ENCODE measurements at places on chromosomes 13 and 19.
A peak's percentile ranks its signal among the peaks of the same experiment; 100 is the strongest.

DNA sequence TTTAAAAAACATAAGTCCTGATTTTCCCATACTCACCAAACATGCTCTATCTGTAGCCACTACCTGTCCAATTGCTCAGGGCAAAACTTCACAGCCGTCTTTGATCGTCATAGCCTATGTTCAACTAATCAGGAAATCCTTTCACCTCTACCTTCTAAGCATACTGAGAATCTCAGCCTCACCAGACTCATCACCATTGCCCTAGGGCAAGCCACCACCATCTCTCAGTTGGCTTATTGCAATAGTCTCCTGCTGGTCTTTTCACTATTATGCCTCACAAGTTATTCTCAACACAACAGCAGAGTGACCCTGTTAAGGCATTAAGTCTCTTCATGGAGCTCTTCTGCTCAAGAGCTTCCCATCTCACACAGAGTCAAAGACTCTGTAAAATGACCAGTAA lies 260.4 kb upstream of the MAB21L1 start:
- DNase-seq: no peak

DNA sequence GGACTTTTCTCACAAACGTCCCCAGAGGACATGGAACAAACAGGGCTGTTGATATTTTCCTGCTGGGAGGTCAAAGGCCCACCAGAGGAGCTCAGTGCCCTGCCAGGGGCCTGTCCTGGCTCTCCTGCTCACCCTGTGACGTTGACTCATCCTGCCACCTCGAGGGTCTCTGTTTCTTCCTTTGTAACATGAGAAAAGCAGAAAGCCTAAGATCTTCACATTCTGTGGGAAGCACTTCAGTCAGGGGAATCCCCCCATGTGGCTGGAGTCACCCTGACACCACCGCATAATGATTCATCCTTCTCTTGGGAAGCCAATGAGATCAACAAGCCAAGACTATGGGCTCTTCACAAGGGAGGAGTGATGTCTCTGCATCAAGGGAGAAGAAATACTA lies 147.9 kb downstream of the KATNAL1 start:
- no peak for DNase-seq

GRCh38 chr19:45994456-45994997 lies 740 bp upstream of the CCDC61 start:
- DNase-seq: no peak

DNA sequence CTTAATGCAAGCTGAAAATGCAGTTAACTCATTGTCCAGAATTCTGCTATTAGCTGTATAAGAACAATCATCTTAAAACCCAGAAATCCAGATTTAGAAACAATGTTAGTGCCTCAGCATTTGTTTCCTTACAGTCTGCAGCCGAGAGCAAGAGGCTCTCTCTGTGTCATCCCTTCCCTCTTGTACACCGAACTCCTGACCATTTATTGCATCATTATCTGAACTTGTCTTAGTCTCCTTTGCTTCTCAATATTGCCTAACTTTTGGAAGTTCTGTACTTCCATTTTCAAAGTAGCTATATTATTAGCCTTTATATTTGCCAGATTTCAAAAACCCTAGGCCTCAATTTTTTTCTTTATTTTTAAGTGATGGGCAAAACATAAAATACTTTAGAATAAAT lies 27.1 kb downstream of the RNASEH2B start:
- DNase-seq: no peak

GRCh38 chr13:23851106-23851505 lies 38.1 kb downstream of the MIPEP start:
- no peak for DNase-seq

- DNase-seq: no peak
Observed at GRCh38 chr13:28704282-28704681, 14.5 kb downstream of the SLC46A3 start.

GRCh38 chr13:72953391-72953965 lies 105.3 kb upstream of the KLF5 start:
- no peak for DNase-seq

- no peak for DNase-seq
Observed at GRCh38 chr19:7648265-7649014, 11.5 kb downstream of the STXBP2 start.

GRCh38 chr19:51324167-51324481 lies 12.7 kb downstream of the IGLON5 start:
- no peak for DNase-seq

- no peak for DNase-seq
Observed at GRCh38 chr13:109819874-109820273, 33.5 kb upstream of the IRS2 start.

GRCh38 chr19:16036941-16037340 lies 39.4 kb upstream of the TPM4 start:
- no peak for DNase-seq

GRCh38 chr19:18249834-18250233 lies 23.6 kb upstream of the PDE4C start:
- DNase-seq: no peak

DNA sequence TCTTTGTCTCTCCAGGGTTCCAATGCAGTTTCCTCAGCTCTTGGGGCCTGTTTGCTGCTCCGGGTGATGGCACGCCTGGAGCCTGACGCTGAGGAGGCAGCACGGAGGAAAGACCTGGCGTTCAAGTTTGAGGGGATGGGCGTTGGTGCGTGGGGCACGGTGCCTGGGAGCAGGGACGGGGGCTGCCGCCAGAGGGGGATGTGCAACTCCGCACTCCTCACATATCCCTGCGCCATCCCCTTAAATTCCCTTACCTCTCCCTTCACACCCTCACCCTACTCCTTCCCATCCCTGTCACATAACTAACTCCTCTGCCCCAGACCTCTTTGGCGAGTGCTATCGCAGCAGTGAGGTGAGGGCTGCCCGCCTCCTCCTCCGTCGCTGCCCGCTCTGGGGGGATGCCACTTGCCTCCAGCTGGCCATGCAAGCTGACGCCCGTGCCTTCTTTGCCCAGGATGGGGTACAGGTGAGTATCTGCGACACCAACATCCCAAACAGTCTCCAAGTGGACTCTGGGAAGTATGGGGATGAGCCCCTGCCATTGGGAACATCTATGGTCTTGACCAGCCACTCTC lies 31.1 kb downstream of the TRPM4 start:
- no peak for DNase-seq

DNA sequence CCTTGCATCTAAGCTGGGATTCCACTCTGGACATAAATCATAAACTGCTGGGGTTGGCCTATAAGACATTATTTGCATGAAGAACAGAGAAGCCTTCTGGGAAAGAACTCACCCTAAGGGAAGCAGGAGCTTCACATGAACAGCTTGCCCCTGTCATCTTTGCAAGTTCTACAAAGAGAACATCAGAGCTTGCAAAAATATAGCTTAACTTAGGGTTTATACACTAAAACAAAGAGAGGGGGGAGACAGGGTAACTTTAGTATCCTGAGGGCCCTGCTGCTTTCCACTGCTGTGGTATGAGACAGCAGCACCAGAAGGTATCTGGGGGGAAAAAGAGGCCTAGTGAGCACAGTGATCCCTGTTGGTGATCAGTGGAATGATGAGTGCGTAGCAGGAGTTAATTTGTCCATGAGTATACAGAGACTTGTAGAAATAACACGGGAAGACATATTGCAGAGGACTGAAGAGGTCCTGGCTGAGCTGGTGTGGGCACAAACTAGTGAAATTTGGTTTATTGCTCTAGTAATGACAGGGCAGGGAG lies 116.1 kb upstream of the TSC22D1 start:
- no peak for DNase-seq

DNA sequence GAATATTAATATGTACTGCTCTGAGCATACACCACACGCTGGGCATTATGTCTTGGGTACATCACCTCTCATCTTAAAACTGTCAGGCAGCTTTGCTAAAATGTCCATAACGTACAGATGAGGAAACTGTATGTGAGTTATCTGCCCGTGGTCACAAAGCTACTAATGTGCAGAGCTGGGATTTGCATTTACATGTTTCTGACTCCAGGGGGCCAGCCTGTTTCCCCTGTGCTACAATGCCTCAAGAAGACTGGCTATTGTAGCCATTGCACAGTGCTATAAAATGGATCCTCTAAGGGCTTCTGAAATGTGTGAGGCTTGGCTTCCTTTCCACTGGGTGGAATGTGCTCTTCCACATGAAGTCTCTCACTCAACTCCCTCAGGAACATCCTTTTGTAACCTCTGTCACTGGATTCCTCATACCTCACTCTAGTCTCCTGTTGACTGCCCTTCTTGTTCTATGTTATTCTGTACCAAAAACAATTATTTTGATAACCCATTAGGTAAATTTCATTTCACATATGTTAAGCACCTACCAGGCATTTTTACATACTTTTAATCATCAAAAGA lies 95.6 kb upstream of the HTR2A start:
- no peak for DNase-seq

- DNase-seq: peak; percentile 71
Observed at GRCh38 chr19:18294467-18294864, 13.0 kb upstream of the JUND start.

GRCh38 chr13:84567848-84568247 lies 685.6 kb upstream of the SLITRK1 start:
- DNase-seq: no peak

- DNase-seq: no peak
Observed at GRCh38 chr19:28134311-28134710, 1078.6 kb downstream of the UQCRFS1 start.

DNA sequence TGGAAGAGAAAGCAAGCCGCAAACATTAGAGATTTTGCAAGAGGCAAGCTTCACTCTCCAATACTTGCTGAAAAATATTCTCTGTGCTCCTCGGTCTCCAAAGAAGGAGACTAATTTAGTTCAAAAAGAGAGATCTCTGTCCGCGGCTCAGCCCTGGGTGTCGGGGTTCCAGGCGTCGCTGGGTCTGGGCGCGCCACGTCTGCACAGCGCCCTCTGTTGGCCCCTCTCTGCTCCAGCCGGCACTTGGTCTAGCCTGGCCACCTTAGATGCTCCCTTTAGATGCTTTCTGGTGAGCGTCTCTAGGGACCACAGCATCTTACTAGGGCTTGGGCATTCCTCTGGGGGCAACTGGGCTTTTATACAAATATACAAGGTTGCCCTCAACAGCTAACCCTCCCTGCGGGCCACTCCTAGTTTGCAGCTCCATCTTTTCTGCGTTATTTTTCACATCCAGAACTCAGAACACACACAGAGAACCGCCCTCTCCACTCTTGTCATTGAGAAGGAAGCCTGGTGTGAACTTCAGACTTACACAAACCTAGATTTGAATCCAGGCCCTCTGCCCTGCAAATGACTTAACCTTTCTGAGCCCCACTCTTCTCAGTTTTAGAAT lies 78.3 kb downstream of the CYSLTR2 start:
- DNase-seq: peak; percentile 45

- no peak for DNase-seq
Observed at GRCh38 chr19:28485292-28485691, 727.7 kb downstream of the UQCRFS1 start.

DNA sequence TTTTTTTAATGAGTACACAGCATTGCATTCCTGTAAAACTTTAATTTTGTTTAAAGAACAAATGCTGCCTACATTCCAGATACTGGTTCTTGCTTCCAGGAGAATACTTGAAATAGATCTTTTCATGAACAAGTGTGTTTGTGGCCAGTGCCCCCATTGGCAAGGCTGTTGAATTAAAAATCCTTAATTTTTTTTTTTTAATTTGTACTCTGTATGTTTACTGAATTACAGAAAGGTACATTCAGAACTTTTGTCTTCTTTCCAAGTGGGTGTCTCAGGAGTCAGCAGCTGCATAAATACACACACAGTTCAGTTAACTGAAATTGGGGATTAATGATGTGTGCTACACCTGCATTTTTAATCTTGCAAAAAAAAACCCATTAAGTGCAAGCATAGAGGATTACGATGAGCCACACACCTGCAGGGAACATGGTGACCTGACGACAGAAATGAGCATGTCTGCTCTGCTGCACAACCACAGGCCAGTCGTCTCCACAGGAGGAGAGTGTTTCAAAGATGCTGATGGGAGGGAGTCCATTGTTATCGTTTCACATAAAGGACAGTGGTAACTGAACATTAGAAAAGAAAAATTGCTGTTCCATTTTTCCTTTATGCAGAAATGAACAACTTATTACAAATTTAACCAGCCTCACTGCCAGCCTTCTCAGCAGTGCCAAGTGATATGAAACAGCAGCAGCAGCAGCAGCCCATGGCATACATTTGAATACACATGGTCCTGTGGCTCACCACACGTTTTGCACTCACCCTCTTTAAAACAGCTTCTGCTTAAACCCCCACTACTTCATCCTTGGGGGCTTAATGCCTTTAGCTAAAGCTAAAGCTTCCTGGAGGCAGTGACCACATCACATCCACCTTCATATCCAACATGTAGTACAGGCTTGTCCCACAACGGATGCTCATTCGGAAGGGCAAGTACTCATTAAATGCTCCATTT lies 72.3 kb upstream of the RFC3 start:
- no peak for DNase-seq

GRCh38 chr19:23971598-23971997 lies 56.9 kb downstream of the ZNF726 start:
- DNase-seq: no peak

DNA sequence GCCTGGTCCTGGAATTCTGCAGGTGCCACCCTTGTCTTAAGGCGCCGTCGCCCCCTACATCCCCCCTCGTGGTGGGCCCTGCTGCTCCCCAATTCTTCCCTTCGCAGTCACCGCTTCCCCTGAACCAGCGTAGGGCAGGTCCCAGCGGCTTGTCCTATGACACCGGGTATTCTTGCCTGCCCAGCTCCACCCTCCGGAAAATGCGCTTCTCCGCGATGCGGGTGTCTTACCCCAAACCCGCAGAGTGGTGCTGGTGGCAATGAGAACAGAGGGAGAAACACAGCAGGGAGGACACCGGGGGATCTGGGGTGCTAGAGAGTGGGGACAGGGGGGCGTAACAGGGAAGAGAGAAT lies 9.0 kb downstream of the ZNF808 start:
- no peak for DNase-seq

DNA sequence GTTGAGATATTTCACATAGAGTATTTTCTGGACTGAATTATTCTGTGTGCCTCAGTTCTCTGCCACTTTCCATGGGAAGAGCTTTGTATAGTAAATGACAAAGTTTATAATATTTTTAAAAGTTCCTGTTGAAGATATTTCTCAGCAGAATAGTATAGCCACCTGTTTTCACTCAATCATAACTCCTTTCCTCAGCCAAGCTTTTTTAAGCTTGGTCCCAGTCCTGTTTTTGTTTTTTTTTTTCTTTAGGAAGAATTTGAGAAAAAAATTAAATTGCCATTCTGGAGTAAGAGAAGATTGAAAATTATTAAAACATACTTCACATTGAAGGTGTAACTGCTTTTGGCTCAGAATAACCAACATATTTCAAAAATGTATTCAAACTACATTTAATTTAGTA lies 55.5 kb downstream of the ENOX1 start:
- no peak for DNase-seq

- DNase-seq: no peak
Observed at GRCh38 chr13:112062072-112062567, 4.8 kb upstream of the SOX1 start.

Data from T-helper 2 cell (primary cell).